Mammary microvascular endothelial cell (primary cell): ENCODE measurements at places on chromosomes 2 and 18. TPM values are rescaled to one million over a fixed set of nuclear protein-coding genes. Genes with fewer than 3 reads are reported as not detected.

Gene CCDC148
- total RNA-seq = 0.20 TPM in 1 of 2 replicates, not detected in the other

Gene RESP18
- not detected in 2 replicates for total RNA-seq

Gene AKAIN1
- not detected in 2 replicates for total RNA-seq

Gene UGT1A4
- total RNA-seq = not detected in 2 replicates

Gene GPR35
- total RNA-seq = 0.10 TPM in 1 of 2 replicates, not detected in the other

Gene CDKL4
- total RNA-seq = 0.74 and 1.1 TPM in 2 replicates

Gene ZNF512
- total RNA-seq = 23.4 and 29.4 TPM in 2 replicates

Gene GLI2
- 0.07 and 0.39 TPM in 2 replicates for total RNA-seq

Gene UGT1A8
- total RNA-seq = not detected in 2 replicates

Gene ABCB11
- under 0.01 and 0.05 TPM in 2 replicates for total RNA-seq

Gene ERFE
- total RNA-seq = 1.3 and 1.5 TPM in 2 replicates

Gene EIF2AK3
- 12.5 and 13.1 TPM in 2 replicates for total RNA-seq

Gene NEU2
- total RNA-seq = not detected in 2 replicates

Gene RIT2
- not detected in 2 replicates for total RNA-seq

Gene SLC4A3
- not detected in 2 replicates for total RNA-seq

Gene RAB27B
- total RNA-seq = under 0.01 and 0.25 TPM in 2 replicates

Gene DLX1
- not detected in 2 replicates for total RNA-seq

Gene ZFP36L2
- total RNA-seq = 15.4 and 20.5 TPM in 2 replicates

Gene UGT1A5
- not detected in 2 replicates for total RNA-seq

Gene PSMA8
- total RNA-seq = not detected in 2 replicates

Gene RAX
- total RNA-seq = not detected in 2 replicates

Gene MROH2A
- total RNA-seq = not detected in 2 replicates

Gene PAX8
- 2.1 and 2.8 TPM in 2 replicates for total RNA-seq

Gene SNED1
- total RNA-seq = 3.8 and 4.3 TPM in 2 replicates

Gene ATP6V1C2
- 0.13 TPM in 1 of 2 replicates, not detected in the other for total RNA-seq

Gene CETN1
- total RNA-seq = not detected in 2 replicates

Gene FAM161A
- total RNA-seq = 1.5 and 1.7 TPM in 2 replicates

Gene IL1A
- total RNA-seq = 4.9 and 5.5 TPM in 2 replicates

Gene TMEM18
- 19.7 and 24.7 TPM in 2 replicates for total RNA-seq

Gene INPP5D
- 15.8 and 17.5 TPM in 2 replicates for total RNA-seq
